ENCODE measurements at places on chromosomes 1 and 21. TPM values are rescaled to one million over a fixed set of nuclear protein-coding genes. Genes with fewer than 3 reads are reported as not detected.

The DMRTA2 gene
- not detected for total RNA-seq

The BRWD1 gene
- total RNA-seq: 33.1 TPM

DNA sequence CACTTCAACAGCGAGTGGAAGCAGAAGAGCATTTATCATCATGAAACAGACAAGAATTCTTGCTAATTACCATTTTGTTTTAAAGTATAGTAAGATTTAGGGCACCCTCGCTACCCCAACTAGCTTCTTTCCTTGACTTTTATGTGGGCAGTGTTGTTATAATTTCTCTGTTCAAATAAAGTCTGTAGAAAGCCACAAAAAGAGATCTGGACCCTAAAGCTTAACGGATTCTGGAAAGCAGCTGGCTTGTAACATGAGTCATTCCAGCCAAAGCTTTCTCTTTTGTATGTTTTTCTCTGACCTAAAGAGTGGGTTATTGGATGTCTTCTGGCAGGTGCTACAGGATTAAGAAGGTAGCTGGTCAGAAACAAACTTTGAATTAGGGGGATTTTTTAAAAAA lies 37.4 kb downstream of the RUNX1 start:
- DNase-seq: no peak

GRCh38 chr1:7768583-7768982 lies 2.5 kb upstream of the VAMP3 start:
- DNase-seq: no peak

GRCh38 chr1:56477164-56478111 lies 101.9 kb downstream of the PLPP3 start:
- DNase-seq: no peak

Measured in HCT116 (cell line).